HTR-8/SVneo (cell line): ENCODE measurements at places on chromosomes 4 and X.

GRCh38 chrX:121336831-121337421 is 289.5 kb downstream of the GLUD2 start:
- no peak for DNase-seq

DNA sequence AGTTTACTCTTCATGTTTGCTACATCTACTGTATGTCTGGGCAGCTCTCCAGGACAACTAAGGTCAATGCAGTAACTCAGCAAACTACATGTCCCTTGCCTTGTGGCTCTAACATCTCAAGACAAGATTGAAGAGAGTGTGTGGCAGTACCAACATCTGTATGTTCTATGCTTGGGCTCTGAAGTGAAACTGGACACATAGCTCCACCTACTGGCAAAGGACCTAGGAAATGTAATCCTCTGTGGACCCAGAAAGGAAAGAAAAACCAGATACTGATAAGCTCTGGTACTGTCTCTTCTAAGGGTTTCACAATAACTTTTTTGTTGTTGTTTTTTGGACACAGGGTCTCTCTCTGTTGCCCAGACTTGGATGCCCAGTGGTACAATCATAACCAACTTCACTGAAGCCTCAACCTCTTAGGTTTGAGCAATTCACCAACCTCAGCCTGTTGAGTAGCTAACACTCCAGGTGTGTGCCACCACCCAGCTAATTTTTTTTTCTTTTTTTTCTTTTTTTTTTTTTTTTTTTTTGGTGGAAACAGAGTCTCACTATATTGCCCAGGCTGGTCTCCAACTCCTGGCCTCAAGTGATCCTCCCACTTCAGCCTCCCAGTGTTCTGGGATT is 64.1 kb downstream of the QDPR start:
- peak; percentile 63 for DNase-seq

DNA sequence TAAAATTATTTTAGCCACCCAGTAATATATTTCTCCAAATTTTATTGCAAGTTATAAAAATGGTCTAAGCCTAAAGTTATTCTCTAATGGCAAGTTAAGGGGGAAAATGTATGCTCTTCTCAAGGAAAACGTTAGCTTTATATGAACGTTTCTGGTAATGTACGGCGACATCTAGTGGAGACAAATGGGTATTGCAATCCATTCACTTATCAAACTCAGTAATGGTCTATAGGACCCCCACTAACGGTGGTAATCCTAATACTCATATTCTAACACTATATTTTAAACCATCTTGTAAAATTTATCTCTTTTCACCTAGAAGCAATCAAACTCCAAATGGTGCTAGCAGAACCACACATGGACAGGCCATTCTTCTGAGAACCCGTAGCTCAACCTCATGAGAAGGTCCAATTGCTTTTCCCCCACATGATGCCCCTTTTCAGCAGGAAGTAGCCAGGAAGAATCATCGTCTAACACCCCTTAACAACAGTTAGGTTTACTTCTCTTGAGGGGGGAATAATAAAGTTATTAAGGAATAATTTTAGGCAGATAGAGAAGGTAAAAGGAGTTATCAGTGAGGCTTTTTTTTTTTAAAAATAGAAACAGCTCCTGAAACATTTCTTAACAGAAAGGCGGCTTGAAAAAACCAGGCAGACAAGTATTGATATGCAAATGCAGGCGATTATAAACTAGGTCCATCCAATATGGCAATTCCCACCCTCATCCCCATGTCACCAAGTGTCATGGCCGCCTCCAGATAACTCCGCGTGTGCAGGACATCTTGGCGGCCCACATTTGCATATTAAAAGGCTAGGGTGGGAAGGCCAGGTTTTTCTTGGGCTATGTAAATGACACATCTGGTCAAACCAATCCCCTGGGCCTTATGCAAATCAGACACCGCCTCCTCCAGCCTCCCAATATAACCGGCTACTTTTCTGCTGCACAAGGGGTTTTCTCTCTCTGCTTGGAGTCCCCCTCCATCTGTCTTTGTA is 35.0 kb downstream of the NUDT11 start:
- peak; percentile 1 for DNase-seq

DNA sequence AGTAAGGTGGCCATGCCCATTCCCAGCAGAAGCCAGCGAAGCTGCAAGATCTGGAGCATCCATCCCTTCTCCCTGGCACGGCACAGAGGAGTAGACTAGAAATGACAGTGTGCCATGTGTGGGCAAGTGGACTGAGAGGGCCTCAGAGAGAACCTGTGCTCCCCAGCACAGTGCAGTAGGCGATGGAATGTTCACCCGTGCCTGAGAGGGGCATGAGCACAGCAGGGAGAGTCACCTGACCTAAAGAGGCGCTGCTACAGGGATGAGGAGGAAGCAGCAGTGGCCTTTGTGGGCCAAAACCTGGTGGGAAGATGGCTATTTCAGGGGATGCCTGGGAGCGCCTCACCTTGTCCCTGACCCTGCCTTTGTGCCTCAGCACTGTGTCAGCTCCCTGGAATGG is 8.0 kb upstream of the CDKN2AIP start:
- DNase-seq, result no peak

DNA sequence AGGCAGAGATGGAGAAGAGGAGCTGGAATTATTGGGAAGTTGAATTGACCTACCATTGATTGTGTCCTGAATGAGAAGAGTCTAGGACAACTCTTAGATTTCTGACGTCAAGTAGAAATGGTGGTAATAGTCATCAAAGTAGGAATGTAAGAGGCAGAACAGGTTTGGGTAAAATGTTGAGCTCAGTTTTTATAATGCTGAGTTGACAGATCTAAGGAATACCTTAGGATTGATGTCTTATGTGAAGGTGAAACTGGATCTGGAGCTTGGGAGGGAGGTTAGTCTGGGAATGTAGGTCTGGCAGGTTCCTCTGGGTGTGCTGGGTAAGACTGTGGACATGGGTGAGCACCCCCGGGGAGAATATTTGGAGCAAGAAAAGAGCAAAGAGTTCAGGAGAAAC is 31.9 kb downstream of the JADE1 start:
- DNase-seq, result no peak

GRCh38 chr4:171880136-171880535 is 66.9 kb downstream of the GALNTL6 start:
- peak; percentile 59 for DNase-seq

DNA sequence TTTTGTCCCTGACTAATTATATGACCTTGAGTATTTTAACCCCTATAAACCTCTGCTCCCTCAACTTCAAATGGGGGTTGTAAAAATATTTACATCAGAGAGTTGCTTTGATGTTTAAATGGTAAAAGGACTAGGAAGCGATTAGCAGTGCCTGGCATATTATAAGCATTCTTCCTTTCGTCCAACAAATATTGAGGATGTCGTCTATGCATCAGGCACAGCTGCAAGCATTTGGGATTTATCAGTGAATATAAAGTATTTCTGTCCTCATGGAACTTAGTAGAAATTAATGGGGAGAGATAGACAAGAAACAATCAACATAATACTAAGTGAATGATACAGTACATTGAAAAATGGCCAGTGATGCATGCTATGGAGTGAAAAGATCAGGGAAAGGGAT is 115.5 kb upstream of the EDNRA start:
- no peak for DNase-seq

GRCh38 chr4:52946855-52947254 is 84.7 kb downstream of the RASL11B start:
- no peak for DNase-seq

GRCh38 chr4:150439451-150439933 is 142.5 kb upstream of the MAB21L2 start:
- DNase-seq, result no peak

- DNase-seq, result no peak
Measured at GRCh38 chr4:164606478-164606877, 147.5 kb upstream of the SMIM31 start.

GRCh38 chrX:40420899-40421729 is 159.7 kb upstream of the ATP6AP2 start:
- DNase-seq, result no peak
